CD4-positive, alpha-beta memory T cell (primary cell): ENCODE measurements at places on chromosomes 3 and 15. TPM values are rescaled to one million over a fixed set of nuclear protein-coding genes. Genes with fewer than 3 reads are reported as not detected.

Gene TTLL13
- total RNA-seq, result 1.4 TPM

Gene MYZAP
- 1.2 TPM for total RNA-seq

Gene BRPF1
- 40.5 TPM for total RNA-seq

Gene TNFSF10
- 65.6 TPM for total RNA-seq

Gene SLC28A2
- total RNA-seq, result not detected

Gene TRH
- total RNA-seq, result not detected

Gene GXYLT2
- not detected for total RNA-seq

Gene CHDH
- 0.23 TPM for total RNA-seq

Gene C2CD4A
- 0.11 TPM for total RNA-seq

Gene MYO9A
- total RNA-seq, result 37.9 TPM

Gene CKMT1A
- total RNA-seq, result not detected

Gene CYP8B1
- not detected for total RNA-seq

Gene ZNF660
- 0.61 TPM for total RNA-seq

Gene GRM2
- total RNA-seq, result 1.1 TPM

Gene CFAP100
- total RNA-seq, result not detected

Gene KLHL40
- total RNA-seq, result not detected

Gene TMEM266
- not detected for total RNA-seq

Gene ZBED2
- total RNA-seq, result 0.19 TPM

Gene SERINC4
- total RNA-seq, result not detected

Gene SLITRK3
- total RNA-seq, result not detected

Gene PARP9
- 26.0 TPM for total RNA-seq

Gene HIGD2B
- total RNA-seq, result 0.39 TPM

Gene ARPP21
- not detected for total RNA-seq

Gene CPN2
- total RNA-seq, result not detected

Gene BHLHE40
- 44.9 TPM for total RNA-seq

Gene TRIM42
- not detected for total RNA-seq

Gene TLE3
- 121 TPM for total RNA-seq

Gene ANKRD34C
- total RNA-seq, result not detected

Gene SLC38A3
- not detected for total RNA-seq

Gene LMAN1L
- total RNA-seq, result 0.23 TPM

Gene ALG1L2
- 1.5 TPM for total RNA-seq

Gene SPINT1
- total RNA-seq, result 3.8 TPM

Gene GPR149
- total RNA-seq, result not detected

Gene ADPRH
- total RNA-seq, result 1.2 TPM

Gene VWA5B2
- total RNA-seq, result not detected

Gene ARRDC4
- 0.83 TPM for total RNA-seq

Gene GCHFR
- total RNA-seq, result 24.1 TPM
